ENCODE measurements at places on chromosomes 12 and 14. TPM values are rescaled to one million over a fixed set of nuclear protein-coding genes. Genes with fewer than 3 reads are reported as not detected.

DNA sequence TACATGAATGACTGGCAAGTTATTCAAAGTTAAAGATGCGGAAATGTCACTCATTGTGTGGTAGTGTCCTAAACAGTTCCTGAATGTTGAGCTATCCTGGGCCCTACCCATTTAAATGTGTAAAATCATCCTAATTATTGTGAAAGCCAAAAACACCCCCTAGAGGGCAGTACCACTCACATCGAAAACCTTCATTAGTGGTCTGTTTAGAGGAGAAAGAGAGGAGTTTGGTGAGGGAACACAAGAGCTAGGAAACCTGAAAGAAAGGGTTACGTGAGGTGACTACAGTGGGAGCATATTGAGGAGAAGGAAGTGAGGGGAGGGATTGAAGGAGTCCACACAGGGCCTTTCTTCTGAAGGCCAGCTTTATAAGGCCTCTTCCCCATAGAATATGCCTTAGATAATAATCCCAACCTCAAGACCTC, 2.5 kb upstream of the TEP1 start:
- DNase-seq: peak; percentile 82

GRCh38 chr12:76252031-76252430, 96.2 kb downstream of the BBS10 start:
- DNase-seq: no peak

DNA sequence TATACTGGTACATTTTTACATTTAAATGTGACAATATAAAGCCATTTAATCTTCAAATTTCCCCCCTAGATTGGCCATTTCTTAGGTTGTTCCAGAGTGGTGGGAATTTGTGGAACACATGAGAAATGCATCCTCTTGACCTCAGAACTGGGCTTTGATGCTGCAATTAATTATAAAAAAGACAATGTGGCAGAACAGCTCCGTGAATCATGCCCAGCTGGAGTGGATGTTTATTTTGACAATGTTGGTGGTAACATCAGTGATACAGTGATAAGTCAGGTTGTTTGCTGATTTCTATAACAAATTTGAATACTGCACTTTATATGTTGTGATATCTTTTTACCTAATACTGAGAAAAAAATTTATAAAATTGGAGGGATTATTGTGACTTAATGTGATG, 7.6 kb upstream of the ZNF410 start:
- no peak for DNase-seq

LMO3 gene
- 3.2 TPM for total RNA-seq

C1S gene
- total RNA-seq: 478 TPM

- DNase-seq: no peak
These were observed 20.9 kb downstream of the HEBP1 start for GRCh38 chr12:12979126-12979525.

DNA sequence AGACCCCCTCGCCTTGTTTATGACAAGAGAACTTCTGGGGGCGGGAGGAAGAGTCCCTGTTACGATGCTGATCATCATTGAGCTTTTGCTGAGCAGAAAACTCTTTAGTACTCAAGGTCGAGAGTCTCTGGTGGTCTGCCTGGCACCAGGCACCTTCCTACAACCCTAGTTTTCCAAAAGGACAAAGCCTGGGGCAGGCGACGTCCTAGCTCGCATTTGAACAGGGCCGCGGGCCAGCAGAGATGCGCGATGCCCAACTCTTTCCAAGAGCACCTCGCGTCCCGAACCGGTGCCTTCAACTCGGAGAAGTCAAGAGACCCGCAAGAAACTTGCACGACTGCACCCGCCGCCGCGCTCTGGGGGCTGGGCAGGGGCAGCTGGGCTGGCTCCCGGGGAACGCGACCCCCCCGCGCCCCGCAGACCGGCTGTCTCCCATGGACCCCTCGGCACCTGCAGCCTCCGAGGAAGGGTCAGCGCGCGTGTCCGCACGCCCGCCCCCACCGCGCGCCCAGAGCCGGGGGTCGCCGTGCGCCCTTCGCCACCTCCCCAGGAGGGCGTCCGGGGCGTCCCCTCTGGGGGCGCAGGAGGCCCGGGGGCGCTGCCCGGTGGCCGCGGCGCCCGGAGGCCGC, 377 bp upstream of the BCL7A start:
- DNase-seq: peak; percentile 93

- DNase-seq: no peak
These were observed 202.8 kb upstream of the SOX5 start for GRCh38 chr12:24152270-24152669.

Measured in osteoblast (primary cell).